Esophagus muscularis mucosa (tissue), 4 donors: ENCODE measurements at places on chromosomes 4 and X.

- DNase-seq = no peak
Observed at GRCh38 chr4:23857367-23857959, 32.4 kb downstream of the PPARGC1A start.

GRCh38 chr4:186205156-186205555 lies 13.8 kb downstream of the CYP4V2 start:
- DNase-seq = no peak

GRCh38 chr4:19375931-19376330 lies 875.8 kb upstream of the SLIT2 start:
- DNase-seq = no peak

GRCh38 chr4:48196758-48197504 lies 62.9 kb upstream of the TXK start:
- no peak for DNase-seq

DNA sequence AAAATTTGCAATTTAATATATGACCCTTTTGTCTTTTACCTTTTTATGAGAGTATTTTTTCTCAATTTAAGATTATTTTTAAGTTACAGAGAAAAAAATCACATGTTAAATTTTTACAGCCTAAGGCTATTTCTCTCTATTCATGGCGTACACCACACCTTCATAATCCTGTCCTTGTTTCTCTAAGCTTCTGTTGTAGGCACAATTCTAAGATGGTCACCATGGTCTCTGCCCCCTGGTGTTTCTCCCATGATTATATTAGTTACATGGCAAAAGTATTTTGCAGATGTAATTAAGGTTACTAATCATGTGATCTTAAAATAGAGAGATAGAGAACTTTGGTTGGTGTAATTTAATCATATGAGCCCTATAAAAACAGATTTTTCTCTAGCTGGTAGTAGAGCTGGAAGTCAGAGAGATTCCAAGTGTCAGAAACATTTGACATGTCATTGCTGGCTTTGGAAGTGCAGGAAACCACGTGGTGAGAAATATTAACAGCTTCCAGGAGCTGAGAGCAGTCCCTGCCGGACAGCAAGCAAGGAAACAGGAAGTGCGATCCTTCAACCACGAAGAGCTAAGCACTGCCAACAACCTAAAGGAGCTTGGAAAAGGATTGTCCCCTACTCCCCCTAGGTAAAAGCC lies 89.8 kb downstream of the EIF4E start:
- DNase-seq = peak; percentile 29

GRCh38 chr4:175970724-175971123 lies 94.9 kb upstream of the WDR17 start:
- no peak for DNase-seq

- DNase-seq = no peak
Observed at GRCh38 chrX:125786316-125786715, 379.8 kb downstream of the DCAF12L2 start.
